ENCODE measurements at places on chromosomes 13 and 19. TPM values are rescaled to one million over a fixed set of nuclear protein-coding genes. Genes with fewer than 3 reads are reported as not detected.

DNA sequence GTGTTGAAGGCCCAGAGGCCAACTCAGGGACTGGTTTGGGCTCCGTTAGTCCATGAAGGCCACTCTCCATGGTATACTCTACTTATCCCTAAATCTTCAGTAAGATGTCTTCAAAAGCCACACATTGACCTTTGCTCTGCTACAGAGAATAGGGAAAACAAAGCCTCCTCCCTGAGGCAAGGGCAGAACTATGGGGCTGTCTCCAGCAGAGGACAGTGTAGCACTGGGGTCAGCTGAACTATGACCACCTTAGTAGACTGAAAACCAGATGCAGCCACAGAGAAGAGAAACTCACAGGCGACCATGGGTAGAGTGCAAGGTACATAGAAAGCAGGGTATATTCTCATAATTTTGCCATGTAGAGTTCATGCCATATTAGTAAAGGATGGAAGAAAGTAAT is 587.4 kb downstream of the LMO7 start:
- no peak for DNase-seq
- no peaks in the 10 kb centered on the region for H3K27me3 ChIP-seq
- H3K4me3 ChIP-seq, result no peak overlapping the region
- no peaks in the 10 kb centered on the region for H3K4me1 ChIP-seq
- H3K36me3 ChIP-seq, result no peaks in the 10 kb centered on the region

- no peaks in the 10 kb centered on the region for H3K4me1 ChIP-seq
- no peaks in the 10 kb centered on the region for H3K27me3 ChIP-seq
- H3K27ac ChIP-seq, result no peak overlapping the region
- H3K36me3 ChIP-seq, result no peaks in the 10 kb centered on the region
Measured at GRCh38 chr13:60720590-60720989, 323.6 kb downstream of the TDRD3 start.

GRCh38 chr19:41998246-41999020 is 4.4 kb upstream of the ATP1A3 start:
- H3K4me3 ChIP-seq, result no peak overlapping the region
- H3K27ac ChIP-seq, result no peak overlapping the region
- no peaks in the 10 kb centered on the region for H3K36me3 ChIP-seq

DNA sequence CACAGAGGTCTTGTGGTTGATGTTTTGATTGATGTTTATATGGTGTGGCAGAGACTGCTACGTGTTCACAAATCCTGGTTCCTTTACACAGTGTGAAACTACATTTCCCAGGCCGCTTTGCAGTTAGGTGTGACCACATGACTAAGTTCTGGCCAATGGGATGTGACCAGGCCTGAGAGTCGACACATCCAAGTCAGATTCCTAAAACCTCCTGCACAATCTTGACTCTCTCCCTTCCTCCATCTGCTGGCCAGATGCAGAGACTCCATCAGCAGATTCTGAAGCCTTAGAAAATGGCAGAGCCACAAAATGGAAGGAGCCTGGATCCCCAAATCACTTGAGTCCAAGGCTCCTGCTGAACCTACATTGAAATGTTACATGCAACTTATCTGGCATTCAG is 12.6 kb downstream of the CD37 start:
- peaks cover 94% of the 10 kb centered on the region for H3K36me3 ChIP-seq
- H3K4me3 ChIP-seq, result no peak overlapping the region
- H3K4me1 ChIP-seq, result no peaks in the 10 kb centered on the region
- peak; percentile 25 for DNase-seq
- no peak overlapping the region for H3K27ac ChIP-seq

DNA sequence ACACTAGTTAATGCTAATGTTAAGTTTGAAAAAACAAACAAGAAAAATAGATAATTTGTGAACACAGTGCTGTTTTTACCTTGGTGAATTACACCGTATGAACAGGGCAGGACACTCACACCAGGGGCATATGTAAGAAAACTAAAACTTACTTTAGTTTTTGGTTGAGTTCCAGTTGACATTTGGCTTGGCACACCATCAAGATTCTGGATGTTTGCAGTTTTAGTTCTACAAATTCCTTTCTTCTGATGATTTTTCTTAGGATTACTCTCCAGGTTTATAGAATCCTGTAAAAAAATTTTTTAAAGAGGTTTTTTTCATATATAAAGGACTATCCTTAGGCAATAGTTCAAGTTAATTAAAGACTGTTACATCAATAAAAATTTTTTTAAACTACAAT is 238.5 kb upstream of the STARD13 start:
- no peak for DNase-seq
- no peaks in the 10 kb centered on the region for H3K27me3 ChIP-seq
- no peak overlapping the region for H3K27ac ChIP-seq
- H3K4me3 ChIP-seq, result no peak overlapping the region

DNA sequence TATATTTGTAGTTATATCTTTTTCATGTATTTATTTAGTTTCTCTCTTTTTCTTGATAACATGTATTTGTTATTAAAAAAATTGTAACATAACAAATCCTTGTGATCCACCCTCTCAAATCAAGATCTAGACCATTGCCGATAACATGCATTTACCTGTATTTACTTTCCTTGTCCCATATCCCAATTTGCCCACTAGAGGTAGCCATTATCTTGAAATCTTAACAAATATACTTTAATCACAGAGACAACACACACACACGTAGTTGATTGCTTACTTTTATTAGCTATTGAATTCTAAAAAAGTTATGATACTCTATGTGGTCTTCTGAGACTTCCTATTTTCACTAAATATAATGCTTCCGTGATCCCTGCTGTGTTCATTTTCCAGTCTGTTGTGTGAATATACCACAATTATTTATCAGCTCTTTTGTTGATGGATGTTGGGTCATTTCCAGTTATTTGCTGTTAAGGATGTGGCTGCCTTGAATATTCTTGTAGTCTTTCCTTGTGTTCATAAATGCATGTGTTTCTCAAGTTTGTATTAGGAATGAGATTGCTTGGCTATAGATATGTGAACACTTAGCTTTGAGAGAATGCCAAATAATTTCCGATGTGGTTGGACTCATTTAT is 31.3 kb upstream of the ZMYM2 start:
- H3K27ac ChIP-seq, result no peak overlapping the region
- no peak overlapping the region for H3K4me3 ChIP-seq
- no peaks in the 10 kb centered on the region for H3K27me3 ChIP-seq
- no peak for DNase-seq
- no peaks in the 10 kb centered on the region for H3K4me1 ChIP-seq
- no peaks in the 10 kb centered on the region for H3K36me3 ChIP-seq

- no peak overlapping the region for H3K27ac ChIP-seq
- H3K27me3 ChIP-seq, result no peaks in the 10 kb centered on the region
- peaks cover 49% of the 10 kb centered on the region for H3K36me3 ChIP-seq
- H3K4me3 ChIP-seq, result no peak overlapping the region
- peaks cover 8% of the 10 kb centered on the region for H3K4me1 ChIP-seq
Measured at GRCh38 chr19:11166281-11167142, 10.9 kb upstream of the SPC24 start.

DNA sequence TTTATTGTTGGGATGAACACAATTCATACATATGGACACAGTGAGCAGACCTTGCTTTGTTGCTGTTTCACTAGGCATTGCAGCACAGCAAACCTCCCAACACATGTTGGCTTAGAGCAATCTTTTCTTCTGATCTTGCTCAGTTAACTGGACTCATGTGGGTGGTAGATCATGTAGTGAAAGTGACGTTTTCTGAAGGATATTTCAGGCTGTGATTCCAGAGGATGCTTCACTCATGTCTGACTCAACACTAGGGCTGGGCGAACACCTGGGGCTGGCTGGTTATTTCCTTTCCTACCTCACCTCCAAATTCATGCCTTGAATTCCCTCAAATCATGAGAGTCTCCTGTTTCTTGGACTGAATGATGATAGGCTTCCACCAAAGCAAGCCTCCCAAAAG is 14.3 kb upstream of the LGALS13 start:
- no peak overlapping the region for H3K4me3 ChIP-seq
- no peak overlapping the region for H3K27ac ChIP-seq
- H3K36me3 ChIP-seq, result no peaks in the 10 kb centered on the region
- no peaks in the 10 kb centered on the region for H3K4me1 ChIP-seq
- DNase-seq, result no peak
- peaks cover 27% of the 10 kb centered on the region for H3K27me3 ChIP-seq

DNA sequence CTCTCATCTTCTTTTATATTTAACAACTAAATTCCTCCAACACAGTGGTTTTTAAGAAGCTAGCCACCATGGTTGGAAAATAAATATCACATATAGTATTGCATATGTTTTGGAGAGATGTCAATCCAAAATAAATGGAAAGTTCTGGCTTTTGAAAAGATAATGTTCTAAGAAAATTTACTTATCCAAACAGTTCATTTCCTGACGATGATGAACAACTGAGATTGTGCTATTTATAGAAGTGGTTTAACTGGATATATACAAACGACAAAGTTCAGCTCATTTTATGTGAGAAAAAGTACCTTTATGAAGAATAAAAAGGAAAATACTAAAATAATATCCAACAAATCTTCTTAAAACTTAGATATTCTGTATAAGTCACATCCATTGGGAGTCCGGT is 174.7 kb downstream of the MZT1 start:
- H3K27me3 ChIP-seq, result no peaks in the 10 kb centered on the region
- no peaks in the 10 kb centered on the region for H3K36me3 ChIP-seq
- no peaks in the 10 kb centered on the region for H3K4me1 ChIP-seq
- DNase-seq, result no peak
- no peak overlapping the region for H3K27ac ChIP-seq

- H3K36me3 ChIP-seq, result peaks cover 56% of the 10 kb centered on the region
- peaks cover 11% of the 10 kb centered on the region for H3K27me3 ChIP-seq
- peak within 1 kb of the TSS; percentile 50 for H3K4me3 ChIP-seq
- peaks cover 7% of the 10 kb centered on the region for H3K4me1 ChIP-seq
- no peak for DNase-seq
- no peak within 1 kb of the TSS for H3K27ac ChIP-seq
Measured at GRCh38 chr19:19627621-19628500, at the start of gene LPAR2. LPAR2 (minus strand) TSS chr19:19628220; CDS start chr19:19627275, 945 bp downstream.

GRCh38 chr13:95199896-95200295 is 101.4 kb downstream of the ABCC4 start:
- H3K27me3 ChIP-seq, result no peaks in the 10 kb centered on the region
- no peak overlapping the region for H3K4me3 ChIP-seq
- H3K27ac ChIP-seq, result no peak overlapping the region

- H3K4me1 ChIP-seq, result no peaks in the 10 kb centered on the region
- H3K27me3 ChIP-seq, result no peaks in the 10 kb centered on the region
- H3K36me3 ChIP-seq, result peaks cover 58% of the 10 kb centered on the region
Measured at GRCh38 chr19:1997353-1998233, 17.9 kb downstream of the BTBD2 start.

DNA sequence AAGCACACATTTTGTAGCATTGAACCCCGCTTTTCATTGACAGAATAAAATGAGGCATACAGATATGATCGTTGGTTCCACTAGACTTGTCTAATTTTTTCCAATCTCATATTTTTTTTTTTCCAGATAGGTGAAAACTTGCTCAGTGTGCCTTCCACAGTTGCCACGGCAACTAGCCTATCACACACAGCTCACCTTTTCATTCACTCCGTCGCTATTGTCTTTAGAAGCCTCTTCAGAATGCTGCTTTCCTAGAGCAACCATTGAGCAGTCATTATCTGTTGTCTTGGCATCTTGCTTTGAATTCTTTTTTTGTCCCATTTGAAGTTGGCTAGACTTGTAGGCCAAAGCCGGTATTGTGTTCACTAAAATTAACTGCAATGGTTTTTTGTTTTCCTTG is 37.7 kb upstream of the ESD start:
- DNase-seq, result no peak
- no peaks in the 10 kb centered on the region for H3K36me3 ChIP-seq

- no peaks in the 10 kb centered on the region for H3K27me3 ChIP-seq
- no peak overlapping the region for H3K27ac ChIP-seq
- no peak overlapping the region for H3K4me3 ChIP-seq
- DNase-seq, result no peak
Measured at GRCh38 chr13:35881360-35881759, 249.8 kb downstream of the DCLK1 start.

- no peaks in the 10 kb centered on the region for H3K27me3 ChIP-seq
- no peak overlapping the region for H3K4me3 ChIP-seq
- DNase-seq, result no peak
- H3K27ac ChIP-seq, result no peak overlapping the region
Measured at GRCh38 chr19:19022380-19022961, 10.8 kb downstream of the SUGP2 start.

- no peak for DNase-seq
- no peak overlapping the region for H3K4me3 ChIP-seq
- no peak overlapping the region for H3K27ac ChIP-seq
- no peaks in the 10 kb centered on the region for H3K27me3 ChIP-seq
- no peaks in the 10 kb centered on the region for H3K4me1 ChIP-seq
Measured at GRCh38 chr13:59043016-59043415, 1120.7 kb downstream of the DIAPH3 start.

GRCh38 chr13:112844411-112844810 is 124.6 kb upstream of the MCF2L start:
- no peak overlapping the region for H3K4me3 ChIP-seq
- H3K27me3 ChIP-seq, result no peaks in the 10 kb centered on the region
- H3K4me1 ChIP-seq, result no peaks in the 10 kb centered on the region

DNA sequence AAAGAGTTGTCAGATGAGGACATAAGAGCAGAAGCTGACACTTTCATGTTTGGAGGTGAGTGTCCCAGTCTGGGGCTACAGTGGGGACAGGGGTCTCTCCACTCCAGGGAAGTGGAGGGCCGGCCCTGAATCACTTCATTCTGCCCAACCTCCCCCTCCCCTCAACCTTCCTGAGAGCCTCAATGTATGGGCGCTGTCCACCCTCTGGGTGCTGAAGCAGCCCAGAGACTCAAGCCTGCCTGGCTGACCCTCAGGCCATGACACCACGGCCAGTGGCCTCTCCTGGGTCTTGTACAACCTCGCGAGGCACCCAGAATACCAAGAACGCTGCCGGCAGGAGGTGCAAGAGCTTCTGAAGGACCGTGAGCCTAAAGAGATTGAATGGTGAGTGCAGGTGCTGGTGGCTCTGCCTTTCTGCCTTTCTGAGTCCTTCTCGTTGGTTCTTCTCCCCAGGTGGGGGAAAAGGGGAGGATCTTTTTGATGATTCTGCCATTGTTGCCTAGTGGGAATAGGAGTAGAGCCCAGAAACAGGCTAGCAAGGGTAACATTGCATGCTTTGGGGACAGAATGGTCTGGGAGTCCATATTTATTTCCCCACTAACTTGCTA is 8.8 kb downstream of the CYP4F8 start:
- H3K4me3 ChIP-seq, result no peak overlapping the region
- H3K4me1 ChIP-seq, result no peaks in the 10 kb centered on the region
- peaks cover 56% of the 10 kb centered on the region for H3K27me3 ChIP-seq
- no peak overlapping the region for H3K27ac ChIP-seq
- no peak for DNase-seq

The CEACAM21 gene
- total RNA-seq, result 4.8 TPM

The ACP7 gene
- not detected for total RNA-seq

The ZNF536 gene
- 0.50 TPM for total RNA-seq

The FLT3 gene
- total RNA-seq, result 1.9 TPM

The SIGLEC9 gene
- 8.0 TPM for total RNA-seq

The MEF2B gene
- 1.1 TPM for total RNA-seq

The KLK3 gene
- total RNA-seq, result not detected

The C19orf33 gene
- 63.2 TPM for total RNA-seq

The CYP2B6 gene
- total RNA-seq, result 0.73 TPM

The LILRA5 gene
- 4.2 TPM for total RNA-seq

The GNG7 gene
- total RNA-seq, result 5.7 TPM

Measured in left lung (tissue), 14 donors.